ENCODE measurements at places on chromosomes 6 and 20. TPM values are rescaled to one million over a fixed set of nuclear protein-coding genes. Genes with fewer than 3 reads are reported as not detected.
A peak's percentile ranks its signal among the peaks of the same experiment; 100 is the strongest.

The XPO5 gene
- polyA plus RNA-seq, result 39.8 TPM

The BMP5 gene
- polyA plus RNA-seq, result 3.1 TPM

The RIMS1 gene
- polyA plus RNA-seq, result 2.9 TPM

The BNIP5 gene
- polyA plus RNA-seq, result 0.09 TPM

The IP6K3 gene
- polyA plus RNA-seq, result 0.96 TPM

The RNF217 gene
- polyA plus RNA-seq, result 12.1 TPM

The CBFA2T2 gene
- polyA plus RNA-seq, result 20.6 TPM

The LTB gene
- polyA plus RNA-seq, result 0.88 TPM

GRCh38 chr20:36061754-36062153 is 92.8 kb upstream of the EPB41L1 start:
- DNase-seq, result no peak

GRCh38 chr6:158684745-158685324 is 35.0 kb downstream of the SYTL3 start:
- DNase-seq, result no peak

GRCh38 chr20:14341801-14342200 is 4.4 kb upstream of the FLRT3 start:
- DNase-seq, result no peak

GRCh38 chr20:61631751-61632150 is 379.7 kb downstream of the CDH4 start:
- DNase-seq, result no peak

- DNase-seq, result no peak
These were observed 12.2 kb upstream of the ZBTB46 start for GRCh38 chr20:63843222-63843621.

DNA sequence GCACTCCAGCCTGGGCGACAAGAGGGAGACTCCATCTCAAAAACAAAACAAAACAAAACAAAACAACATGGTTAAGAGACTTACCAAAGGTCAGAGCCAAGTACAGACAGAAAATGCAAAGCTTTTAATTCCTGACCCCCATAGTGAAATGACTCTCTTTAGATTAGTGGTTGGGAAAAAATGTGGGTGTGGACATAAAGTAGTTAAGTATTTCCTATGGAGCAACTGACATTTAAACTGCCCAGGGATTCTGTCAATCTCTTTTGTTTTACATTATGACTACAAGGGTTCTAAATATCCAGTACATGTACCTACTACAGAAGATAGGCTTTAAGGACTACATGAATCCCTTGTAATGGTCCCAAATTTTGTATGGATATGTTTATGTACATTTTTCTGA is 75.1 kb downstream of the IRAK1BP1 start:
- no peak for DNase-seq

DNA sequence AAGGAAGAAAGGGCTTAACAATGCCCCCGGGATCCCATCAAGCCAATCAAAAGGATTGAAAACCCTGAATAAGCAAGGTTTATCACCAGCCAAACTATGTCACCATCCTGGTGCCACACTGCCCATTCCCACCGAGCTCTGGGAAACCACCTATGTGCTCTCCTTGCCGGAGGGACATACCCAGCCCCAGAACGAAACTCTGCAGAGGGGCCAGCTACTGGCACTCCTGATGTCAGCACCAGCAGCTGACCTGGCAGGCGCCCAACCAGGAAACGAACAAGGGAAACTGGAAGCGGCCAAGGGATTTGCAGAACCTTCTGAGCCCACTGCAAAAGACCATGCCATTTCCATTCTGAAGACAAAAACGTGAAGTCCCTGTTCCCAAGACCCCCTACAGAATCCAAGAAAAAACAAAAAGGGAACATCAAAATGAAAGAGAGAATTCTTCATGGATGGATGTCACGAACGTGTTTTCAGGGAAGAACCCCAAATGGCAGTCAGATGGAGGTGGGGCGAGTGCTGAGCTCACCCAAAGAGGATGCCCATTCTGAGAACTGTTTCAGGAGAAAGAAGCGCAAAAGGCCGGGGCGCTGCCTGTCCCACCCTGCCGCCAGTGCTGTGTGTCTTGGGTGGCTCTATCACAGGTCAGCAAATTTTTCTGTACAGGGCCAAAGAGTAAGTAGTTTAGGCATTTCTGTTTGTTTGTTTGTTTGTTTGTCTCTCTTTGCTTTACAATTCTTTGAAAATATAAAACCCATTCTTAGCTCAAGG is 305.2 kb downstream of the ESR1 start:
- DNase-seq, result no peak

DNA sequence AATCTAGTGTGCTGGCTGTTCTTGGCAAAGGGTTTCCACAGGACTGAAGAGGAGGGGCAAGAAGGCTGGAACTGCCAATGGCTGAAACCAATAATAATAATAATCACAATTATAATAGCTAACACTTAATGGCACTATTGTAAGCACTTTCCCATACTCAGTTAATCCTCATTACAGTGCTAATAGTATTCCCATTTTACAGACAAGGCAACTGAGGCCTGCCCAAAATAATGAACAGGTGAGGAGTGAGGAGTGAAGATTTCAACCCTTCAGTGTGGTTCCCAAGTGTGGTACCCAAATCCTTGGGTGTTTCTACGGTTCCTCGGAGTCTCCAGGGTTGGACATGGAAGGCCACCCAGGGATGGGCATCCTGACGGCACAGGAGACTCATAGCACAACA is 69.9 kb downstream of the TRERF1 start:
- DNase-seq, result no peak

DNA sequence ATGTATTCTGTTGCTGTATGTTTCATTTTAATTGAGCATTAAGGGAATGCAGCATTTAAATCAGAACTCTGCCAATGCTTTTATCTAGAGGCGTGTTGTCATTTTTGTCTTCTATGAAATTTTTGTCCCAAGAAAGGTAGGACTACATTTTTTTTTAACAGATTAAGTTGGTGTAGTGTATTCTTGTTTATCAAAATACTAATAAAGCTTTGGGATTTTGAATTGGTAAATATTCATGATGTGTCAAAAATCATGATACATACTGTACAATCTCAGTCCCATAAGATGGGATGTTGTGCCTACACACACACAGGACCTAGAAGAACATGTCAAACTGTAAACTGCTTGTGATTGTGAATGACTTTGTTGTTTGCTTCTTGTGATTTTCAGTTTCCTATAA is 11.2 kb upstream of the HMGN4 start:
- DNase-seq, result no peak

DNA sequence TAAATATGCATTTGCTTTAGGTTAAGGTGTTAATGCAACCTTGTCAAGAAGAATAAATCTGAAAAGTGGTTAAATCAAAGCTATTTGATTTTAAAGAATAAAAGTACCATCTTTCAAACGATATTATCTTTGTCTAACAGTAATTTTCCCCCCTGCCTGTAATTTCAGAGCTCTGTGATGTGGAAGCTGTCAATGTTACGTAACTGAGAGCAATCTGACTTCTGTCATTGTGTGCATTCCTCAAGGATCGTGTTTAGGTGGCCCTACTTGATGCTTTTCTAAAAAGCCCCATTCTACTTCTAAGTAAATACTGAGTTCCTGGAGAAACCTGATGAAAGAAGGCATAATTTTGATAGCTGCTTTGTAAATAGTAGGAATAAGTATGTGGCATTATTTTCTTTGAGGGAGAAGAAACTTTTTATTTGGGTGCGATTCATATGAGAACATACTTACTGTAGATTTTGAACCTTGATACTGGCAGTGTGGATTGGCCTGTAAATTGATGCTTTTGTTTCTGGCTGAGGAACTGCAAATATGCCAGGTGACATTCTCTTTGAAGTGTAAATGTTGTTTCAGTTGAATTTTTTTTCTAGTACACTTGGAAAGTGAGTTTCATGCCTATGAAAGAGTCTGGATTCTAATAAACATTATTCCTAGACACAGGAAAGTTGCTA is 529.6 kb upstream of the FLRT3 start:
- no peak for DNase-seq

DNA sequence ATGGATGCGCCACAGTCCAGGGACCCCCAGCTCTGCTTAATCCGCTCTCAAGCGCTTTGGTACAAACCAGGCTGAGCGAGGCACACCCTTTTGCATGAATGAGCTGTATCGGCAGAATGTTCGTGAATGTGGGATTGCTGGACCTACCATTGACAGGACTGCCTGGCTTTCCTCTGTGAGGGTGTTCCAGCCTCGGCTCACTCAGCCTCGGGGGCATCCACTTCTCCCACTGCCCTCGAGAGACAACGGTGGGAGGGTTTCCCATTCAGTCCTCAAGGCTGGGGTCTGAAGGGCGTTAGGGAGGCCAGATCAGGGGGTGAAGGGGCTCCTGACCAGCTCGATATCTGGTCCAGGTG is 17.4 kb downstream of the MDFI start:
- DNase-seq, result no peak

DNA sequence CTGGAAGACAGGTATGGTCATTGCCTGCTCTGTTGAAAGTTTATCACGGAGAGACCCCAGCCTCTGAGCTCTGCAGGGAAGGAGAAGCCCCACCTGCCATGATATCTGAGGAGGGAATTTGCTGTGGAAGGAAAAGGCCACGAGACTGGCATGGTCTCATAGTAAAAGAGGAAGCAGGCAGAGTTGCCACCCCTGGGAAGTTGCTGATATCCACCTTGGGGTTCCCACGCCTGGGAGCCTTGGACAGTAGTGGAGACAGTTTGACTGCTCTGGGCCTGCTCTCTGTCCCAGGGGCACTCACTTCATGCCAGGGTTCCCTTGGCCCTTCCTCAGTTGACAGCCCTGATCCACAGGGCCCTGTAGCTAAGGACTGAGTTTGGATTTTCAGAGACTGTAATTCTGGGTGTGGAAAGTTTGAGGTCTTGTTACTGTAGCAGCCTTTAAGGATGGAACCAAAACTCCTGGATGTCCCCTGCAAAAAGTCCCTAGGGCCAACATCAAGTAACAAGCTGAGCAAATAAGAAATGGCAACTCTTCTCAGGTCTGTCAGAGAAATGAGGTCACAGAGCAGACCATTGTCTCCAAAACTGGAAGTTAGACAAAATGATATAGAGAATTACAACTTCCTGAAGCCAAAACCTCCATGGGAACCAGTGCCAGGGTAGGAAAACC is 6.9 kb upstream of the SIRPB1 start:
- no peak for DNase-seq

- no peak for DNase-seq
These were observed 22.1 kb upstream of the ZNF76 start for GRCh38 chr6:35237476-35237875.

DNA sequence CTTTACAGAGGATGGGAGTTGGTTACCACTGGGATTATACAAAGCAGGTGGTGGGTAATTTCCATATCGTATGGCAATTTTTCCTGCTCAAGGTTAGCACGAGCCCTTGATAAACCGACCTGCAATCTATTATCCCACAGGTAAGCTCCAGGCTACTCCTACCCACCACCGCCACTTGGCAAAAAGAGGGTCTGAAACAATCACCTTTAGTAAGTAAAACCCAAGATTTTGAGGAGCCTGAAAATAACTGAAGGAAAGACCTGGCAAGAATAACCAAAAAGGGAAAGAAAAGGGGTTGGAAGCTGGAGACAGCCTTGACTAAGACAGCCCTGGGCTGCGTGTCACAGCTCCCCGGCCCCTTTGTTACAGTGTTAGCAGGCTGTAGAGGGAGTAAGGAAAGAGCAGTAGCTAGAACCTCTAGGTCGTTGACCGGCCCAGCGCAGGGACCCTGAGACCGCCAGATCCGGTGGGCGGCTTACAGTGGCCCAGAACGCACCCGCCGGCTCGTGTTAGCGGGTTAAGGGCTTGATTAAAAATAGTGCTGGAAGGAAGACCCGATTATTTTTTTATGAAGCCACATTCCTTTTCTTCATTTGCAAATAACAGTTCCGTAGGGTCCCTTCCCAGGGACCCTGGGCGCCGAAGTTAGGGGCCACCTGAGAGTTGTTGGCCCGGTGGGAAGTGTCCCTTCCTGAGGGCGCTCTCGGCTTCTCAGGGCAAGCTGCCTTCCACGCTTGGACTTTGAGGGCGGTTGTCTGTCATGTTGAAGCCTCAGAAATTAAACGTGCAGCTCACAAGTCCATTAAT is 30.5 kb downstream of the TFAP2B start:
- DNase-seq, result no peak

DNA sequence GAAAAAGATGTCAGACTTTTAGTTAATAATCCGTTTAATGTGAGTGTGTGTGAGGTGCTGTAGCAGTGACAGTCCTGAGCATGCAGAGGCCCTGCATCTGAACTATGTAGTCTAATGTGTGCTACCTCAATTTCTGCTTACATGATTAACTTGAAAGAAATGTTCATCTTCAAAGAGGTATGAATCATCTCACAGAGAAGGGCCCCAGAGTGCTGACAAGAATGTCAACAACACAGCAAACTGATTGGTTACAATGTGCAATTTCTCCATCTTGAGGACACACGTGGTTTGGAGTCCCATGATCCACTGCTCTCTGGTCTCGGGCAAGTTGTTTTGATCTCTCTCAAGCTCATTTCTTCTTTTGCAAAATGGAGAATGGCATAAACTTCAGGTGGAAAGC is 61.7 kb upstream of the EMILIN3 start:
- no peak for DNase-seq

- DNase-seq, result no peak
These were observed 215.4 kb downstream of the HDGFL1 start for GRCh38 chr6:22784601-22785410.

DNA sequence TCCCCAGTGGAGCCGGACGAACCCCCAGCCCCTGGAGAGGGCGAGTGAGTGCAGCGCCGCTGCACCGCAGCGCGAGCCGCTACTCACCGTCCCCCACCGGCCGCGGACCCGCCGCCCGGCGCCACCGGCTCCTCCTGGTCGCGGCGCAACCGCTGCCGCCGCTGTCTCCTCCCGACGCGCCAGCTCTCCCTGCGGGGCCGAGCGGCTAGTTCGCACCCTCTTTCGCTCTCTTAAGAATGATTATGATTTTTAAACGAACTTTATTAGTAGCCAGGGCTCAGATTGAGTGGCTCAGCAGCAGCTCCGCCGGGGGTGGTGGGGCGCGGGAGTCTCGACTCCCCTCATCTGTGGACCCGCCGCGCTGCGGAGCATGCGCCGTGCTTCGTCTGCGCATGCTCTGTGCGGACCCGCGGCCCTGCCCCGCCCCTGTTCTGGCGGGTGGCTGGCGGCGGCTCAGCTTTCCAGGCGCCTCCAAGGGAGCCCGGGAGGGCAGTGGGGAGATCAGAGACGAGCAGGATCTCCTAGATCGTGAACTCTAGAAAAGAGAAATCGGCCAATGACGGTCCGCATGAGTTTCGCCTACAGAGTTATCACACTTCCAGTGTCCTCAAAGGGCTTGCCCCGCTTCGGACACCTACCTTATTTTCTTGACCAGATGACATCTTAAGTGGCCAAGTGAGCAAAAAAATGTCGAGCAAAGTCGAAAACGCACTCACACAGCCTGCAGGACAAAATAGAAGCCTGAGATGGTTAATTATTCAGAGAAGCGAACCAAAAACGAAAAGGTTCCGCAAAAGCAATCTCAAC is at the start of gene RAB23:
Gene RAB23 (minus strand): TSS at position 372 of the 807 bp plus-strand sequence. CDS start 11,927 bp downstream, outside the sequence.
- DNase-seq, result peak; percentile 80

DNA sequence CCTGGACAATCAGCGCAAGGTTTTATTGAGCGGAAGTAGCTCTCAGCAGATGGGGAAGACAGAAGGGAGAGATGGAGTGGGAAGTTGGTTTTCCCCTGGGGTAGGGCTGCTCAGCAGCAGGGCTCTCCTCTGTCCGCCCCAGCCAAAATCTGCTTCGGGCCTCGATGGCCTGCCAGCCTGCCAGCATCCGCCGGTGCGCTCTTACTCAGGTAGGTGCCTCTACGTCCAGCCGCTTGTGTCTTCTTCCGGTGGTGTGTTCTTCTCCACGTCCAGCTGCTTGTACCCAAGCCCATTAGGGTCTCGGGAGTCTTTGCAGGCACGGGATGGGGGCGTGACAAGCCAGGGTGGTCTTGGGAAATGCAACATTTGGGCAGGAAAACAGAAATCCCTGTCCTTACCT is 1340.0 kb upstream of the MAP3K7 start:
- no peak for DNase-seq

Measured in left renal cortex interstitium (tissue), 4 donors.